ENCODE measurements at places on chromosomes 7 and 10. TPM values are rescaled to one million over a fixed set of nuclear protein-coding genes. Genes with fewer than 3 reads are reported as not detected.

GRCh38 chr10:35216303-35216905, 89.8 kb downstream of the CREM start:
- H3K36me3 ChIP-seq: no peaks in the 10 kb centered on the region
- peak; percentile 62 for DNase-seq
- H3K4me1 ChIP-seq: peaks cover 22% of the 10 kb centered on the region
- H3K27ac ChIP-seq: no peak overlapping the region
- no peaks in the 10 kb centered on the region for H3K27me3 ChIP-seq

DNA sequence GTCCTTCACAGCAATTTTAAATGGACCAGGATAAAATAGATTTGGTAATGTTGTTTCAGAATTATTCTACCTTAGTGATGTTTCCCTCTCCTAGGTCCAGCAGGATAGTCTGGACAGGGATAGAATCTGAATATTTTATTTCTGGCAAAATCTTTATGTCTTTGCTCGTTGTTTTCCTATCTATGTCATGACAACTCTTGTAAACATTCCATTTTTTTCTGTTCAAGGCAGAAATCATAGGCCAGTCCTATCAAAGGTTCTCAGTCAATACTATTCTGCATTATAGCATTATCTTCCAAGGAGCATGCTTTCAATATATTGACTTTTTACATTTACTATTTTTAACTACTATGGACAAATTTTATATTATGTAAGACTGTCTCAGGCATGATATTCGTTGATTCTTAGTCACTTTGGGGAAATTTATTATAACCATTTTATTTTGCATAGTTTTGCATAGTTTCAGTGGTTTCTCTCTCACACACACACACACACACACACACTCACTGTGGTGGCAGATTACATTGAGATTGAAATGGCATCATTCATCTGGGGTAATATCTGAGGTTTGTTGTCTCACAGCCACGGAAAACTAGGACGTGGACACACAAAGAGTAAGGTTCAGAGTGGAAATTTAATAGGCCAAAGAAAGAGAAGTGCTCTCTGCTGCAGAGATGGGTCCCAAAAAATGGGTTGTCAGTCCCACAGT, 17.2 kb downstream of the TAS2R60 start:
- no peaks in the 10 kb centered on the region for H3K27me3 ChIP-seq
- no peak overlapping the region for H3K4me3 ChIP-seq
- no peak overlapping the region for H3K27ac ChIP-seq
- DNase-seq: no peak

- no peaks in the 10 kb centered on the region for H3K36me3 ChIP-seq
- peak; percentile 76 for DNase-seq
- H3K4me1 ChIP-seq: peaks cover 8% of the 10 kb centered on the region
- H3K4me3 ChIP-seq: no peak overlapping the region
- no peaks in the 10 kb centered on the region for H3K27me3 ChIP-seq
These were observed 299.4 kb upstream of the NPVF start for GRCh38 chr7:25527665-25528170.

DNA sequence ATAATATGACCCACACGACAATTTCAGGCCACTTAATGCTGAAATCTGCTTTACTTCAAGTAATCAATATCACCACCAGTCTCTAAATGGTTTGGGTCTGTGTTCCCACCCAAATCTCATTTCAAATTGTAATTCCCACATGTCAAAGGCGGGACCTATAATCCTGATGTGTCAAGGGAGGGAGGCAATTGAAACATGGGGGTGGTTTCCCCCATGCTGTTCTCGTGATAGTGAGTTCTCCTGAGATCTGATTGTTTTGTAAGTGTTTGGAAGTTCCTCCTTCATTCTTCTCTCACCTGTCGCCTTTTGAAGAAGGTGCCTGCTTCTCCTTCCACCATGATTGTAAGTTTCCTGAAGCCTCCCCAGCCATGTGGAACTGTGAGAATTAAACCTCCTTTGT, 178.4 kb downstream of the CRPPA start:
- no peak overlapping the region for H3K4me3 ChIP-seq
- no peak overlapping the region for H3K27ac ChIP-seq
- no peaks in the 10 kb centered on the region for H3K27me3 ChIP-seq
- no peaks in the 10 kb centered on the region for H3K36me3 ChIP-seq

DNA sequence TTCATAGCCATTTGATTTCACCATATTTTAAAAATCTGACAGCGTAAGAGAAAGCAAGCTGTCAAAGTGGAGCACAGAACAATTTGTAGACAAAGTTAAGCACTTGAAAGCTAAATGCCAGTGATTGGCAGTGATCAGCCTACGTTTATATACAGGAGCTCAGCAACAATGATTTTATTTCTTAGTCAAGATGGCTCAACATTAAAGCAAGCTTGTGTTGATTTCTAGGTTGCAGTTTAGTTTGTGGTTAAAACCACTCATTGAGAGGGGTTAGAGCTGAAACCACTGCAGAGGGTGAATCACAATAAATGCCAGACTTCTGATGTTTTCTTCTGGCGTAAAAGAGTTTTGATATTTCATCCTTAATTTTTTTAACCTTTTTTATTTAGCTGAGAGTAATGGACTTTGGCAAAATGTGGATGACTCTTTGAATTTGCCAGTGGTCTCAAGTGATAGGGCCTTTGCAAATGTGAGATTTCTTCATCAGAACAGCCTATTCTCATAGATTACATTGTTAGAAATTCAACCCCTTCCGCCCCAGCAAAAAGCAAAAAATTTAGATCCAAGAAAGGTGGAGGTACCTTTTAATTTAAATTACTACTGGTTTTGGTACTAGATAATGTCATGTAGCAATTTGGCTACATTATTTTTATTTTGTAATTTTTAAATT, 73.8 kb downstream of the SHOC2 start:
- peaks cover 3% of the 10 kb centered on the region for H3K36me3 ChIP-seq
- no peaks in the 10 kb centered on the region for H3K27me3 ChIP-seq
- DNase-seq: no peak
- H3K4me1 ChIP-seq: no peaks in the 10 kb centered on the region

DNA sequence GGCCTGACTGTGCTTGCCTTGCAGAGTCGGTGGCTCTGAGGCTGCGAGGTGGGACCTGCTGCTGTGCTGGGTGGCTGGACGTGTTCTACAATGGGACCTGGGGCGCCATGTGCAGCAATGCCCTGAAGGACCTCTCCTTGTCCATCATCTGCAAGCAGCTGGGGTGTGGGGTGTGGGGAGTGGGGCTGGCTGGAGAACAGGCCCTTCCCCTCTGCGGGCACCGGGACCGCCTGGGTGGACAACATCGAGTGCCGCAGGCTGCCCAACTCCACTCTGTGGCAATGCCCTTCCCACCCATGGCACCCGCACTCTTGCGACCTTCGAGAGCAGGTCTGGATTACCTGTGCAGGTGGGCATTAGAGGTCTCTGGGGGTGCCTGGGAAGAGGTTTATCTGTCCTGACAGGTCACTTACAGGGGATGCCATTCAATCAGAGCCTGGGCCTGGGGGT, 10.9 kb downstream of the SCART1 start:
- DNase-seq: no peak
- H3K4me3 ChIP-seq: no peak overlapping the region
- no peaks in the 10 kb centered on the region for H3K36me3 ChIP-seq
- no peak overlapping the region for H3K27ac ChIP-seq
- no peaks in the 10 kb centered on the region for H3K4me1 ChIP-seq

DNA sequence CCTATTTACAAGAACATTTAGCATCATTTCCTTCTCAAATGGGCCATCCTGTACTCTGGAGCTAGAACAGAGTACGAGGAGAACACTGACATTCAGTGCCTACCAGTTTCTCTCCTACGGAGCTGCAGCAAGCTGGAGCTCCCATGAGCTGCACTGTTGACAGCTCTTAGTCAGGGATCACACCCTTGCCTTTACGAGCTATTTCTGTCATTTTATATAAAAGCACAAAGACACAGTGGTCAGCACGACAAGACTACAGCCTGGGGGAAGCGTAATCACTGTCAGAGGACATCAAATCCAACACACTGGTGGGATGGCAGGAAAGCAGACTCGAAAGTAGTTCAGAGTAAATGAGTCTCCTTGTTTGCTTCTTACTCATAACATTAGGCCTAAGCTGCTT, 2.7 kb downstream of the CDCA7L start:
- peak overlapping the region; percentile 62 for H3K27ac ChIP-seq
- no peak for DNase-seq
- no peaks in the 10 kb centered on the region for H3K36me3 ChIP-seq
- no peaks in the 10 kb centered on the region for H3K27me3 ChIP-seq
- no peaks in the 10 kb centered on the region for H3K4me1 ChIP-seq
- no peak overlapping the region for H3K4me3 ChIP-seq

- H3K36me3 ChIP-seq: no peaks in the 10 kb centered on the region
- no peak for DNase-seq
- H3K27ac ChIP-seq: no peak overlapping the region
These were observed 25.1 kb upstream of the AKAP9 start for GRCh38 chr7:91915401-91916050.

DNA sequence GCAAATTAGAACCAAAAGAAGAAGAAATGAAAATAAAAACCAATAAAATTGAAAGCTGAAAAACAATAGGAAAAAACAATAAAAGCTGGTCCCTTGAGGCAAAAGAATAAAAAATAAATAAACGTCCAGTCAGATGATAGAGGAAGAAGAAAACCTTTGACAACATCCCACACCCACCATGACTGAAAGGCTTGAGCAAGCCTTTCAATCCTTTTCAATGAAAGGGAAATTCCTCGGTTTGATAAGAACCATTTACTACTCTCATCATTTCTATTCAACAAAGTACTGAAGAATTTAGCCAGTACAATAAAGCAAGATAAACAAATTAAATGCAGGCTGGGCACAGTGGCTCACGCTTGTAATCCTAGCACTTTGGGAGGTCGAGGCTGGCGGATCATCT, 3.8 kb downstream of the SLC25A40 start:
- no peak overlapping the region for H3K27ac ChIP-seq
- no peaks in the 10 kb centered on the region for H3K36me3 ChIP-seq
- no peak overlapping the region for H3K4me3 ChIP-seq
- DNase-seq: no peak
- H3K4me1 ChIP-seq: no peaks in the 10 kb centered on the region
- H3K27me3 ChIP-seq: no peaks in the 10 kb centered on the region

DNA sequence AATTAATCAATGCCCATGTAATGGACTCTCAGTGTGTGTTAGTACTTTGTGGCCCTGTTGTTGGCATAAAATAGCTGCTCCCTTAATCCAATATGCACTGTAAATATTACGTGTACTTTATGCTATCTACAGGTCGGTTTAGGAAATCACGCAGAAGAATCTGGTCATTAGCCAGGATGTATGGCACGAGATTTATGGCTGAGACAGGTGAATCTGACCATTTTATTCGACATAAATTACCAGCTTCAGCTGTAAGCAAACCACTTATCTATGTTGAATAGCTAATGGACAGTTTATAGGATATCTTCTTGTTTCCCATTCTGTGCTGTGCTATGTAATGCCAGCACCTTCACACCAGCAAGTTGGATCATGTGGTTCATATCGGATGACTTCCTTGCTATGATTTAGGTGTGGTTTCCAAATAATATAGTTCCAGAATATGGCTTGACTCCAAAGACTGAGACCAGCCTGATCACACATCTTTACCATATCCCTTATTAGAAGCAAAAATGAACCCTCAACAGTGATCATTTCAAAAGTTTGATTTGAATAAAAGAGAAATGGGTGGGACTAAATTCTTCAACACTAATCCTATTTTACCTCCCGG, 301.4 kb downstream of the AHR start:
- H3K4me3 ChIP-seq: no peak overlapping the region
- H3K4me1 ChIP-seq: no peaks in the 10 kb centered on the region
- DNase-seq: no peak
- no peaks in the 10 kb centered on the region for H3K27me3 ChIP-seq

DNA sequence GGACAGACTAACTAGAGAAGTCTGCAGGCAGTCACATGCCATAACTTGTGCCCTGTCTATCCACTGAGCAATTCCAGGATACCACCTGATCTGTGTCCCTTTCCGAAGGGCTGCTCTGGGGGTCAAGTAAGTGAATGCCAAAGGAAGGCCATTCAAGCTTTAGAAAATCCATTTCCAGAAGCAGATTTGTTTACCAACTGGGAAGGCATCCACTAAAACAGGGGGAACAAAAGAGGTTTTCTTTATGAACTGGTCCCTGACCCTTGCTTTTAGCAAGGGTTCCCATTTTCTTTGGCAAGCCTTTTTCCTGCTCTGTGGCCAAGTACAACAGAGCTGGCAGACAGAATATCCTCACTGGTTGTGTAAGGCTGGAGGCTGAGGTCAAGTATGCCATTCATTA, 36.5 kb downstream of the ITPRID1 start:
- no peak for DNase-seq
- no peak overlapping the region for H3K4me3 ChIP-seq
- H3K36me3 ChIP-seq: no peaks in the 10 kb centered on the region
- H3K4me1 ChIP-seq: peaks cover 4% of the 10 kb centered on the region
- no peak overlapping the region for H3K27ac ChIP-seq
- H3K27me3 ChIP-seq: no peaks in the 10 kb centered on the region

CDH23 gene
- polyA plus RNA-seq: 5.2 TPM

TMUB1 gene
- 43.5 TPM for polyA plus RNA-seq

GRM3 gene
- not detected for polyA plus RNA-seq

TRIM50 gene
- polyA plus RNA-seq: 0.08 TPM

Data from lung (tissue), 17 donors.